ENCODE measurements at places on chromosomes 3 and 15.

DNA sequence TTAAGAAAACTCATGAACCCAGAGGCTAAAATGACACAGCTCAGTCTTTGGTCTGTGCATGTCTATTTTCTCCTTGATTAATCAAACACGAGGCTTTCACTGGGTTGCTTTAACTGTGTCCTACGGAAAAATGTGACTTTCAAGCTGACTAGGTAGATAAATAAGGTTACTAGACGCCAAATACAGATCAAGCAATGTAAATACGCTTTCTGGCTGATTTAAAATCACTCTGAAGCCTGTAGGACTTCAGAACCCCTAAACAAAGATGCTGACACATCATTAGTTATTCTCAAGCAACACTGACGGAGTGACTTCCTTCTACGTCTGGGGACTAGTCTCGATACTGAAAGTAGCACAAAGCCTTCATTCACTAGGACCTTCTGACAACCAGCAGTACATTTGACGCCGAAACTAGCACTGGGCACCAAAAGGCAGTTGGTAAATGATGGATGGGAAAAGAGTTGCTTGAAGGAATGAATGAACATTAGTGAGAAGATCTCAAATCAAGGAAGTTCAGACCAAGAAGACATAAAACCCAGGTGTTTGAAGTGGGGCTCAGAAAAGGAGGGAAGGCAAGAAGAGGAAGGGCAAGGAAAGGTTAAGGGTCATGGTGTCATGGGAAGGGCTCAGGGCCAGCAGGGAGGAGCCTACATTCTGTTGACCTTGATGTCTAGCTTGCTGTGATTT, 67.1 kb upstream of the CDV3 start:
- DNase-seq = no peak

DNA sequence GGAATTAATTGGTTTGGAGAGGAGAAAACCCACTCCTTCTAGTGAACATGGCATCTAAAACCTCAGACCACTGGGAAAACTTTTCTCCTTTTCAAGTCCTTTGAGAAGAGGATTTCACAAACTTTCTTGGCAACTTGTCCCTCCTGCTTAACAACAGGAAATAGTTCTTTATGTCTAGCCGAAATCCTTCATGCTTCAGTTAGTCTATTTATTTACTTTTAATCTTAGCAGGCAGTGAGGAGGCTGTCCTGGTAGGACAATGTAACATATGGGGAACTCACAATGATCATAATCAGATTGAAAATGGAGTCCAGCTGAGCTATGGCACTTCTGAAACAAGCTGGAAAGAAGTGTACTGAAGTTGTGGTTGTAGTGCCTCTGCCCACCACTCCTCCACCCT, 50.6 kb downstream of the KY start:
- DNase-seq = no peak

DNA sequence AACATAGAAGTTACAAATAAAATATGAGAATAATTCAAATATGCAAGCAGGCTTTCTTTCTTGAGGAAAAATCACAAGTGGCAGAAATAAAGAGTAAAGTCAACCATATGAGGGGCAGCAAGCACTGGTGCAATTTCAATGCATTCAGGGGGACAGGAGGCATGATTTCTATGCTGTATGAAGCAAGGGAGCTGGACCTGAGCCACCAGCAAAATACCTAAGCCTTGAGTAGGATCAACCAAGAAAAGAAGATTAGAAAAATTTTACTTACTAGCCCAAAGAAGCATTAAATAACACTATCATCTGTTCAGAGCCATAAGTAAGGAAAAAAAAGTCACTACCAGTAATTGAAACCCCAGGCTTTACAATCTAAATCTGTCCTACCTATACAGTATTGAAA, 6.3 kb downstream of the ADGRG7 start:
- no peak for DNase-seq

- no peak for DNase-seq
Measured at GRCh38 chr15:44038755-44039191, 156.3 kb downstream of the FRMD5 start.

DNA sequence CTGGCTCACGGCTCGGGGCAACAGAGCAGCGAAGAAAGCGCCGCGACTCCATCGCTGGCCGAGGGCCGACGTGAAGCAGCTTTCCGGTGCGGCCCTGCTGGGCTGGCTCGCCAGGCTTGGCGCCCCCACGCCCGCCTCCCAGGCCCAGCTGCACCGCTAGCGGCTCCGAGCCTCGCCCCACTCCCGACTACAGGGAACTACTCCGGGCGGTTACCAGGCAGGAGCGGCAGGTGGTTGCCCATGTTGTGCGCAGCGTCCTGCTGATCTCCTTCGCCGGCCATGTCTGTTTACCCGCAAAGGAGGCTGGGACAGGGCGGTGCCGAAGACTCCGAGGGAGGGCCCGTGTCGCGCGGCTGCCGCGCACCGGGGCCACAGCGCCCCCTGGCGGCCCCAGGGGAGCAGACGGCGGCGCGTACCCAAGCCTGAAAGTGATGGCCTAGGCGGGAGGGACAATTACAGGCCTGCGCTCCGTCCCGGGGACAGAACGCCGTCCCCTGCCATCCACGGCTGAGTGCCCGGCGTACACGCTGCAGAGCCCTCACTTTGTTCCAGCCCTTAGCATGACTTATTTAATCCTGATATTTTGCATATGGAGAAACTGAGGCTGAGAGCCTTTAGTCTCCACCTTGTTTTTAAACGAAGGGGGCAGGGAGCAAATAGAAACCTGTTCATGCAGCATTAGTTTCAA, at the start of gene CRBN:
TSS of gene CRBN (minus strand) at position 285 of the 688 bp plus-strand sequence. CDS start at position 281, 4 bp downstream.
- DNase-seq = peak; percentile 86

DNA sequence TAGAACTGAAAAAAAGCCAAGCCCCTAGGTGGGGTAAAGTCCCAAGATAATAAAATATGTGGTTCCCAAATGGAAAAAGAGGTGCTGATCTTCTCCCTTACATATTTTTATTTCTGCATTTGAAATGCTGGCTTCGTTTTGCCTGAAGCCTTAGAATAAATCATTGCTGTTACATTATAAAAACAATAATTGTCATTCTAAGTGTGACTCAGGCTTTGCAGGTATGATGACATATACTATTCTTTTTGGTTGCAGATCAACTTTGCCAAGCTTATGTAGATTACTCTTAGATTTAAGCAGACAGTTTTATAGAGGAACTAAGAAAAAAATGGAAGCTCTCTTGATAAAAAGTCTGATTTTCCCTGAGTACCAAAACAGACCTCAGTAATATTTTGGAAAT, 7.5 kb downstream of the IDH3A start:
- DNase-seq = no peak

DNA sequence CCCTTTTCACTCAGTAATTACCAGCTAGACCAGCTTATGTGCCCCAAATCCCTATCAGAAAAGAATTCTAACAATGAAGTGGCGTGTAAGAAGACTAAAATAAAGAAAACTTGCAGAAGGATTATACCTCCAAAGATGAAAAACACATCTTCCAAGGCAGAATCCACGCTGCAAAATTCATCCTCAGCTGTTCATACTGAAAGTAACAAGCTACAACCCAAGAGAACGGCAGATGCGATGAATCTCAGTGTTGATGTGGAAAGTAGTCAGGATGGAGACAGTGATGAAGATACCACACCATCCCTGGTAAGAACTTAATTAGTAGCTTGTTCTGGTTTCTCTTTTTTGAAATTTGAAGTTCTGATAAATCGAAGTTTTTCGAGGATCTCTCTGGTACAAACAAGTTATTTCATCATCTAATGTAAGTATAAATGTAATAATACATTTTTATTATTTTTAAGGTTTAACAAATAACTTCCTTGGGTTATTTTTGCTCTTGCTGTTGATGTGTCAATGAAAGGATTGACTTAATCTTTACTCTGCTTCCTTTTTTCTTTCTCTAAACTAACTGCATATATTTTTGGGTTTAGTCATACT, 1.4 kb downstream of the WDR76 start:
- no peak for DNase-seq

- DNase-seq = no peak
Measured at GRCh38 chr3:101940521-101941317, 91.4 kb downstream of the NFKBIZ start.

DNA sequence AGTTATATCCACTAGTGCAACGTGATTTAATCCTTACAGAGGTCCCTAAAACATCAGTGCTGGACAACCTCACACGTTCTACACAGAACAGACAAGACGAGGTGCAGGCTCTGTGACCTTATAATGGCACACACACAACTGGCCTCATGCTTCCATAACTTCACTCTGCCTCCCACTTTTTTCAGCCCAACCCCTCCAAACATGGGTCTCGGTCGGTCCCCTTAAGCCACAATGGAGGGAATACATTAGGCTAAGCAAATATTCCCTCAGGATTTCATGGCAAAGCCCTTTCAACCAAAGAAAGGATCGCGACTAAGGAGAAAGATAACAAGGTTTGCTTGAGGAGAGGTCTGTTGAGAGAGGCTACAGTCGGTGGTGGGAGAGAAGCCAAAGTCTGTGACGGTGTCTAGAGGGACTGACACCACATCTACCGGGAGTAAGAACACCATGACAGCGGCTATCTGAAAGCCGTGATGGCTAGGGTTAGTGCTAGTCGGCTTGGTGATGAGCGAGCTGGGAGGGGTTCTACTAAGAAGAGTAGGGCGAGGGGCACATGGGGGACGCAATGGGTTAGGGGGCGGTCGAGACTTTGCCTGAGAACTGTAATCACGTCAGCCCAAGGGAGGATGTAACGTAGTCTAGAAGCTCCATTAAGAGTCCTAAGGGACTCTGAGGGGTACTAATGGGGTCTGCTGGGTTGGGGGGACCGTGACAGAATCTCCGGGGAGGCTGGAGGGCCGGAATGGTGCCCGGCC, 1.0 kb downstream of the MYO9A start:
- DNase-seq = no peak

DNA sequence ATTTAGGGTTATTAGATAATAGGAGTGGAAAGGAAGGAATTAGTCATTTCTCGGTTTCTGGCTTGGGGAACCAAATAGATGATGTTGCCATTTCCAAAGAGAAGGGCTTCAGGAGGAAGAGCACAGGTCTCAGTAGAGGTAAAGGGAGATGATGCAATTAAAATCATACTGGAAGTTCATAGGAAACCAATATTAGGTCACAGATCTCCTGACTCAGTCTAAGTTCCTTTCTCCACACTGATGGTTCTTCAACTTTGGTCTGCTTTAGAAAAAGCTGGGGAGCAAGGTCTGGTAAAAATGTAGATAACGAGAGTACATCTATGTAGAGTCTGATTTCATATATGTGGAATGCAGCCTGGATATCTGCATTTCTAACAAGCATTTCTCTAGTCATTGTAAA, 130.9 kb downstream of the POLQ start:
- DNase-seq = no peak

GRCh38 chr3:25033407-25034029, 394.5 kb upstream of the RARB start:
- DNase-seq = peak; percentile 7

- DNase-seq = no peak
Measured at GRCh38 chr3:154977666-154978065, 102.5 kb upstream of the MME start.

- no peak for DNase-seq
Measured at GRCh38 chr3:52280050-52280461, 1.6 kb upstream of the WDR82 start.

DNA sequence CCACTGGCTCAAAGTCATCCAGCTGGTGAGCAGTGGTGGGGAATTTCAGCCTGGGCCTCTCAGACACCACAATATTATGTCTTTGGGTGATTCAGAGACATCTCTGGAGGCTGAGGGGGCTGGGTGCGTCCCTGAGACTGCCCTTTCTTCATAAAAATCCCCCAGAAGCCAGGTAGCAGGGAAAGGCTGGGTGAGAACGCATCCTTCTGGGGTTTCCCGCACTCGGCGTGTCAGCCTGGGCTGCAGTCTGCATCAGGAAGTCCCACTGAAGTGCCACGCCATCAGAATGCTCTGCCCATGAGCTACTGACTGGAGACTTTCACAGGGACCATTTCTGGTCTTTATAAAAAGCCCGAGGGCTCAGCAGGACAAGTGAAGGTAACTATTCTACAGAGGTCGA, 148.8 kb upstream of the SLC6A11 start:
- no peak for DNase-seq

GRCh38 chr15:71117714-71118305, 2.5 kb downstream of the THSD4 start:
- DNase-seq = no peak

GRCh38 chr3:57952208-57952631, 56.0 kb upstream of the FLNB start:
- no peak for DNase-seq

- peak; percentile 59 for DNase-seq
Measured at GRCh38 chr15:85618956-85619491, 175.7 kb downstream of the KLHL25 start.

GRCh38 chr15:41560572-41560874, 1.5 kb downstream of the TYRO3 start:
- no peak for DNase-seq

DNA sequence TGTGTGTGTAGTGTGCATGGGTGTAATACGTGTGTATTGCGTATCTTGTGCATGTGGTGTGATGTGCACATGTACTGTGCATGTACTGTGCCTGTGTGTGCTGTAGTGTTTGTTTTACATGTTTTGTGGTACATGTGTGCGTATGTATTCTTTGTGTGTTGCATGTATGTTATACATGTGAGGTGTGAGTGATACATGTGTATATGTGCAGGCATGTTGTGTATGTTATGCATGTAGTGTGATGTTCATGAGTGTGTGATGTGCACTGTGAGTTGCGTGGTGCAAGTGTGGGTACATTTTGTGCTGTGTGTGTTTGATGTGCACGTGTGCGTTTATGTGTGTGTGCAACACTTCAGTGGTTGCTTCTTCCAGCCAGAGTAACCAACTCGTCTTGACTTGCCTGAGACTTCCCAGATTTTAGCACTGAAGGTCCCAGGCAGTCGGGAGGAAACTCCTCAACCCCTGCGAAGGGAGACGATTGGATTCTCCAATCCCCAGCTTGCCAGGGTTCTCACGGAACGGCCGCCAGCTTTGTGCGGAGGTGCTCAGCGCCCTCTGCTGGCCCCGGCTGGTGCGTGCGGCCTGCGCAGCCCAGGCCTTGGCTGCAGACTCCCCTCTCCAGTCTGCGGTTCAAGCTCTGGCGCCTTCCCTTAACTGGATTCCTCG, 3.6 kb downstream of the GALNT15 start:
- DNase-seq = no peak

GRCh38 chr3:161343986-161344385, 27.3 kb downstream of the SPTSSB start:
- no peak for DNase-seq

- no peak for DNase-seq
Measured at GRCh38 chr3:70919661-70920060, 607.2 kb upstream of the MDFIC2 start.

- no peak for DNase-seq
Measured at GRCh38 chr3:119660474-119661440, at the start of gene POPDC2. TSS of gene POPDC2 (minus strand) at chr3:119660589. CDS start at chr3:119660423, 166 bp downstream.

DNA sequence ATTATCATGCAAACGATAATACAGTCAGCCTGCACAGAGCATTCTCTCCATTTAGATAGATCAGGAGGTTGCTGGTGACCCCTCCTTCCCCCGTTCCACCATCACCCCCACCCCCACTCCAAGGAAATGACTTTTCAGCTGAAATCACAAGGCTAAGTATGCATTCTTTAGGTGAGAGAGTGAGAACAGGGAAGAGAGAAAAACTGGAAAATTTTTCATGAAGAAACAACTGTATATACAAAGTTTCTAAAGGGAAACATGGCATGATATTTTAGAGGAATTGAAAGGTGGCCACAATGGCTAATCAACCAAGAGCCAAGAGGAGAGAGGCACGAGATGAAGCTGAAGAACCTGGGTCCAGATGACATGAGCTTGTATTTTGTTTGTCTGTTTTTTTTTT, 22.2 kb downstream of the BCL2A1 start:
- no peak for DNase-seq

All from occipital lobe (tissue), 3 donors.